ENCODE measurements at places on chromosomes 13 and 19.

GRCh38 chr19:44515907-44516306 is 13.6 kb downstream of the CEACAM20 start:
- no peak for DNase-seq

DNA sequence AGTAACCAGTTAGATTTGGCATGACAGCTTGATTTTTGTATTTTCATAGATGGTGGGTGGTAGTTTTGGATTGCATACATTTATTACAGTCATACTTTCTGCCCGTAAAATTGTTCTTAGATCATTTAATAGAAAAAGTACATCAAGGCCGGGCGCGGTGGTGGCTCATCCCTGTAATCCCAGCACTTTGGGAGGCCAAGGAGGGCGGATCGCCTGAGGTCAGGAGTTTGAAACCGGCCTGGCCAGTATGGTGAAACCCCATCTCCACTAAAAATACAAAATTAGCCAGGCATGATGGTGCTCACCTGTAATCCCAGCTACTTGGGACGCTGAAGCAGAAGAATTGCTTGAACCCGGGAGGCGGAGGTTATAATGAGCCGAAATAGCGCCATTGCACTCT is 55.0 kb upstream of the UBE2L5 start:
- DNase-seq: no peak

- DNase-seq: no peak
These were observed 5.4 kb upstream of the MTRF1 start for GRCh38 chr13:41268764-41269163.

GRCh38 chr13:63048653-63049052 is 1633.0 kb upstream of the PCDH20 start:
- no peak for DNase-seq

GRCh38 chr19:17398902-17399527 is 5.0 kb upstream of the CCDC194 start:
- DNase-seq: no peak

DNA sequence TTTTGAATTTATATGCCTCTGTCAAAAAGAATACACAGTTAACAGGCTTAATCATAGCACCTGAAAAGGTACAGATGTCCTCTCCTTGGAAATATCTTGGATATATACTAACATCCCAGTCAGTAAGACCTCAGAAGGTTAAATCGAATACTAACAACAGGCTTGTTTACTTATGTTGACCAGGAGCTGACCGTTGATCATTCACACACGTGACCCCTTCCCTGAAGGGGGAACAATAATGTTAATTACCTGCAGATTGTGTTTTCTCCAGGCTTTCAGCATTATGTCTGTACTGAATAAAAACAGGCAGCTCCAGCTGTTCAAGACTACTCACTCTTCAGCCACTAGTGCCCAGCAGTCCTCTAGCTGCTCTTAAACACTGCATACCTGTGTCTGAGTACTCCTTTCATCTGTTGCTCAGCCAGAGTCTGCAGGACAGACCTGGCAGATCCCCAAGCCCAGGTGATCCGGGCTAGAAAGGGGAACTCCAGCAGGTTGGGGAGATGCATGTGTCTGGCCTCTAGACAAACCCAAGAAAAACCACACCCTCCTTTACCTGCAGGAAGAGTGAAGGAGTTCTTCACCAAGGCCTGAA is 163.9 kb downstream of the RNF17 start:
- DNase-seq: no peak

DNA sequence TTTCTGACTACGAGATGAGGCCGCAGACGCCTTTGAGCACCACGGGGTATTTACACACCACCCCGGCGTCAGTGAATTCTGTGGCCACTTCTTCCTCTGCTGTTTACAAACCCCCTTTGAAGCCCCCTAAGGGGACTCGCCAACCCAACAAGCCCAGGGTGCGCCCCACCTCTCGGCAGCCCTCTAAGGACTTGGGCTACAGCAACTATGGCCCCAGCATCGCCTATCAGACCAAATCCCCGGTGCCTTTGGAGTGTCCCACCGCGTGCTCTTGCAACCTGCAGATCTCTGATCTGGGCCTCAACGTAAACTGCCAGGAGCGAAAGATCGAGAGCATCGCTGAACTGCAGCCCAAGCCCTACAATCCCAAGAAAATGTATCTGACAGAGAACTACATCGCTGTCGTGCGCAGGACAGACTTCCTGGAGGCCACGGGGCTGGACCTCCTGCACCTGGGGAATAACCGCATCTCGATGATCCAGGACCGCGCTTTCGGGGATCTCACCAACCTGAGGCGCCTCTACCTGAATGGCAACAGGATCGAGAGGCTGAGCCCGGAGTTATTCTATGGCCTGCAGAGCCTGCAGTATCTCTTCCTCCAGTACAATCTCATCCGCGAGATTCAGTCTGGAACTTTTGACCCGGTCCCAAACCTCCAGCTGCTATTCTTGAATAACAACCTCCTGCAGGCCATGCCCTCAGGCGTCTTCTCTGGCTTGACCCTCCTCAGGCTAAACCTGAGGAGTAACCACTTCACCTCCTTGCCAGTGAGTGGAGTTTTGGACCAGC is 5.3 kb downstream of the SLITRK5 start:
- DNase-seq: no peak

DNA sequence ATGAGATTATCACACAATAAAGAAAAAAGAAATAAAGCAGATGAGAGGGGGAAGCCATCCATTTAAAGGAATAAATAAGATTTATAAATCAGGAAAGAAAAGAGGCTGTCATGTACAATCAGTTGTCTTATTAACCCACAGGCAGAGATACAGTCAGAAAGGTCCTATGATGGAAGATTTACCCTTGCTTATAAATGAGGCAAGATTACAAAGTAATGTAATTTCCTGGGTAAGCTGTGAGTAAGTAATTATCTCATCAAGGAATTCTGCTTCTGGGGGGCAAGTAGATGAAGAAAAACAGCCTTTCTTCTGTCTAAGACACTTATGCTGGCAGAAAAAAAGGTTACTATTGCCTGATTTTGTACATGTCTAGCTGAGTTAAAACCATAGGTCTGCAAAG is 146.4 kb downstream of the FGF14 start:
- no peak for DNase-seq

DNA sequence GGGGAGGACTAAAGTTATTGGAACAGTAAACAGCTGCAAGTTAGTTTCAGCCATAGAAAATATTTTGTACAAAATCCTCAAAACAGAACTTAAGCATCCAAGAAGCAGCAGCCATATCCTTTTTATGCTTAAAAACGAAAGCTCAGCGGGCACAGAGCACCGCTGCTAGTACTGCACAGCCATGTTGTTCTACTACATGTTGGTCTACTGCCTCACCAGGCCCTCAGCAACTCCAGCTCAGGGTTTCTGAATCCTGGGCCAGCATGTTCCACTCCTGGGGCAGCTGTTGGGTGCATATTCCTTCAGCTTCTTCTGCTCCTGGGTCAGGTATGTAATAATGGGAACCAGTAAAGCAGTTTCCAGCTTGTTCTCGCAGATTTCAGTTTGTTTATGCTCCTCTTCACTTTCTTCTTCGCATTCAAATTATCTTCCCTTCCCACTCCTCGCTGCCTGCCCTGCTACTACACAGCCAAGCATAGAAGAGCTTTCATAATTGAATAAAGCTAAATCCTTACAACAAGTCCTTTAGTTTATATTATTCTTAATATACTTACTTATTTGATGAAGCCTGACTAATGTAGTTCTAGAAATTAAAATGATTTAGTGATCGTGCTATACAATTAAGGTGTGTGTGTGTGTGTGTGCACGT is 820.5 kb upstream of the ATXN8OS start:
- no peak for DNase-seq

- no peak for DNase-seq
These were observed 91.0 kb downstream of the UFM1 start for GRCh38 chr13:38440666-38441065.

- DNase-seq: no peak
These were observed 172.5 kb downstream of the FLT1 start for GRCh38 chr13:28322256-28322905.

GRCh38 chr13:108834193-108834592 is 204.8 kb downstream of the MYO16 start:
- DNase-seq: no peak

- DNase-seq: no peak
These were observed 9.1 kb downstream of the SPINT2 start for GRCh38 chr19:38273499-38273898.

DNA sequence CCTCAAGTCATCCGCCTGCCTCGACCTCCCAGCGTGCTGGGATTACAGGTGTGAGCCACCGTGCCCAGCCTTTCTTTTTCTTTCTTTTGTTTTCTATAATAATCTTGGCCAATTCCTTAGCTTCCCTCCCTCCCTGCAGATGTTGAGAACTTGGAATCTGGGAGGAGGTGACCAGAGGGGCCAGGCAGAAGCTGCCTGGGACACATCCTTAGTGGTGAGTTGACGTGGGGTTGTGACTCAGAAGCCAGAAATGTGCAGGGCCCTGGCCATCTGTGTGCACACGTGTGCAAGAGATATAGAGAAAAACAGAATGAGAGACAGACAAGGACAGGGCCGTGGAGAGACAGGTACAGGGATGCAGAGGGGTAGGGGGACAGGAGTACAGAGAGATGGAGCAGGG is 154.3 kb downstream of the SIPA1L3 start:
- DNase-seq: no peak

GRCh38 chr19:51136851-51137551 is 5.1 kb upstream of the SIGLEC7 start:
- no peak for DNase-seq

DNA sequence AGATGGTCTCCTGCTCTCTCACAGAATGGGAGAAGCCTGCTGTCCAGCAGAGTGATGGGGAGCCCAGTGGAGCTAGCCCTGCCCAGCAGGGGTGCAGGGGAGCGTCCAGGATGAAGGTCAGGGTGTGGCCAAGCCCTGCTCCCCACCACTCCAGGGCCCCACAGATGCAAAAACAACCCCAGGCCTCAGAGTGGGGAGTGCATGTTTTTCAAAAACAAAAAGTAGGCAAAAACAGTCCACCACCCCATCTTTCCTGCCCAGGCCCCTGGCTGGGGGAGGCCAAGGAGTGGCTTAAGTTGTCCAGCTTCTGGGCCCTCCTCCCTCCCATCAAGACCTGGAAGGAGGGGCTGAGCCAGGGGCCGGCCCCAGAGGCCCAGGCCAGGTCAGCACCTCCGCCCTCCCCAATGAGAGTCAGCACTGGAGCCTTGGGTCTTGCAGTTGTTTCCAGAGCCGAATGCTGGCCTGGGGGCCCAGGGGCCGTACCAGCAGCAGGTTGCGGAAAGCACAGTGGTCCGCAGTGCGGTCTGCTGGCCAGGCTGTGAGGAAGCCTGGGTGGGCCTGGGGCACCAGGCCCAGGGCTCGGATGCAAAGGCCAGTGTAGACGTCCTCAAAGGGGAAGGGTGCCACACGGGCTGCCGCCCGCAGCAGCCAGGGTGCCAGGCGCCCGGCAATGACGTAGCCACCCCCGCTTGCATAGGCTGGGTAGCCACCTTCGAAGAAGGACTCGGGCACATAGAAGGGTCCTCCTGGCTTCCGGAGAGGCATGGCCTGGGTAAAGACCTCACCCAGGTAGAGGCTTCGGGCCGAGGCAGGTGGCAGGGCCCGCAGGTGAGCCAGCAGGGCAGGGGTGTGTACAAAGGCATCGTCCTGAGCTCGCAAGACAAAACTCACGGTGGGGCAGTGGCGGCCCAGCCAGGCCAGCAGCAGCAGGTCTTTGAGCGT is 1.7 kb downstream of the B3GNT8 start:
- DNase-seq: no peak

DNA sequence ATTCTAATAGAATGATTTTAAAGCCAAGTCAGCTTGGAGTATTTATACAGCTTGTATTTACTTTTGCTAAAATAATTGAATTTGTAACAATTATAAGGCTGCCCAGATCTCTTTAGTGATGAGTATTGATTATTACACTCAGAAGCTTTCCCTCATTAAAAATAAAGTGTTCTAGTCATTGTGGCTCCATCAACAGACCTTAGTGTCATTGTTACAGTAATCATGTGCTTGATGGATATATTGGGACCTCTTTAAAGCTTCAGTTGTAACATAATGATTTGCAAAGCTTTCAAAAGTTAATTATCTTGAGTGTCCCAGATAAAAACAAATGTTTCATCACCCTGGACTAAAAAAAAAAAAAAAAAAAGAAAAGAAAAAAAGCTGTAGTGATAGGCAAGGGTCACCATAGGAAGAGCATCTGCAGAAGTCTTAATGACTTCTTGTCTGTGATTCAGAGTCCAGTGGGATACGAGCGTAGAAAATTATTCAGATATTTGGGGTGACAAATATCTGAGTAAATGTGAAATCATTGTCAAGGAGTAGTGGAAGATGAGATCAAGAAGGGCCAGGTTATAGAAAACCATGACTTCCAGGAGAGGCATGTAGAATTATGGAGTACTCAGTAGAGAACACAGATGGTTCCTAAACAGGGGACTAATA is 369.6 kb downstream of the DCT start:
- DNase-seq: no peak

DNA sequence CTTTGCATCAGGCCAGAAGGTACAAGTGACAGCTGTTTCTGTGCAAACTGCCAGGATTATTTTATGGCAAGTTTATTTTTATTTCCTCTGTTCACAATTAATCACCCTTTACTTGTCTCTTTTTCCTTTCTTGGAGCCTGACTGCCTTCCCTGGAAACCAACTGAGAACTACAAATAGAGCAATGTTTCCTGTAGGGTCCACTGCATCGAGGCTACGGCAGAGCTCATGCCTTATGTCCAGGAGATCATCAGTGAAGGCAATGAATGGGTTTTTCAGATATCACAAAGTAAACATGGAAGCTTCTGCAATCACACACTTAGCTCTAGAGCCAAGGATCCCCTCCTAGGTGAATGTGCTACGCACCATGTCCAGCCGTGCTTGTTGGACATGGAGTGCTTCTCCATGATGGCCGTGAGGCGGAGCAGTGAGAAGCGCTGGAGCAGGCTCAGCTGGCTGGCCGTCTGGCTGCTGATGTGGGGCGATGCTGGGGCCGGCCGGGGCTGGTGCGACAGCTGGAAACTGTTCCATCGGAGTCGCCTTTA is 110.9 kb downstream of the KL start:
- no peak for DNase-seq

DNA sequence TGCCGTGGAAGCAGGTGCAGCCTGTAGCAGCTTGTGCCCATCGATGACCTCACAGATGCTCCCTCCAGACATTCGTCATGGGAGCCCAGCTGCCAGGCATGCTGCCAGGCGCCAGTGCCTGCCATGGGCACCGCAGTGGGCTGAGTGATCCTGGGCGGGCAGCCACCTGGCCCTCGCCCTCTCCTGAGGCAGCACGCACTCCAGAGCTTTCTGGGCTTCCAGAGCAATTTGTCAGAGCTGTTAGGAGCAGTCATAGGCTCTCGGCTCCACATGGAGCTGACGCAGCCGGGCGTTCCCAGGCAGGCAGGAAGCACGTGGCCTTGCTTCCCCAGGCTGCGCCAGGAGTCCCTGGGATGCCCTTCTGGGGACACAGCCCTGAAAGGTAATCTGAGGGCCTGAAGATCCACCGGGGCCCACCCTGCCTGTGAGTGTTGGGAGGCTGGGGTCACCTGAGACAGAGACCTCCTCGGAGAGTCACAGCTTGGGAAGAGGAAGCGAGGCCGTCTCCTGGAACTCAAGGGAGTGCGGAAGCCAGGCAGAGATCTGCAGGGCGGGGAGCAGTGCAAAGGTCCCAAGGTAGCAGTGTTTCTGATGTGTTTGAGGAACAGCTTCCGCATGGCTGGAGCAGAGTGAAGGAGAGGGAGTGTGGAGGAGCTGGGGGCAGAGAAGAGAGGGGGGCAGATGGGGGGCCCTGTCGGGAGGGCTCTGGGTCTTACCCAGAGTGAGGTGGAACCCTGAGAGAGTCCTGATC is 50.6 kb downstream of the DPF1 start:
- DNase-seq: peak; percentile 39
